ENCODE measurements at places on chromosomes 6 and 20.

- no peak for DNase-seq
Measured at GRCh38 chr6:112877134-112878100, 530.3 kb downstream of the RFPL4B start.

GRCh38 chr6:55868176-55868575 lies 7.2 kb downstream of the BMP5 start:
- DNase-seq: no peak

GRCh38 chr6:1630771-1631217 lies 21.1 kb downstream of the FOXC1 start:
- no peak for DNase-seq

- no peak for DNase-seq
Measured at GRCh38 chr20:46434597-46434996, 28.2 kb upstream of the ELMO2 start.

GRCh38 chr20:19137641-19138040 lies 74.8 kb upstream of the SLC24A3 start:
- no peak for DNase-seq

- DNase-seq: no peak
Measured at GRCh38 chr6:37059344-37060194, 54.1 kb downstream of the FGD2 start.

DNA sequence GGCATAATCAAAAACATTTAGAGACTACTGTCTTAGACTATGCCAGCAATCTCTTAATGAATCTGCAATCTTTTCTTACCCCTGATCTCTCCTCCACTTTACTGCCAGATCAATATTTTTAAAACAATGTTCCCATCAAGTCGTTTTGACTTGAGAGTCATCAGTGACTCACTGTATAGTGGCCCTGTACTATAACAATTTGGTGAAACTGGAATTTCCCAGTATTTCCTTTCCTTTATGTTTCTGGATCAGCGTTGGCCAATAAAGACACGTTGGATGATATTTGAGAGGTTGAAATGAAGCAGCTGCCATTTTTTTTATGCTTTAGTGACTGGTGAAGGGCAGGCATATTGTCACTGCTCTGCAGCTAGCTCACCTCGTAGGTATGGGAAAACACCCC lies 10.1 kb upstream of the SMIM13 start:
- DNase-seq: no peak

DNA sequence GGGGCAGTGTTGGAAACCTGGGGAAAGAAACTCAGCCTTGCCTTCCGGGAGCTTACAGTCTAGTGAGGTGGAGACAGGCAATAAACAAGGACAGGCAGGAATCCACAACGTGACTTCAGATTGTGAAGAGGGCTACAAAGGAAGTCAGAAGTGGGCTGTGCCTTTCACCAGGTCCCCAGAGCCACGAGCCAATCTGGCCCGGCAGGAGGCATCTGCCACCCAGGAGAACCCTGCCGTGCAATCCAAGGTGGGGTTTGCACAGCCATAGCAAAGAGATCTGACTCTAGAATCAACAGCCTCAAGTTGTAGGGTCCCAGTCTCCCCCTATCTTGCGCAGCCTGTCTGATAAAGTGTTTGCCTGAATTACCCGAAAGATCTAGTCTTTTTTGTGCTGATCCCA lies 5.5 kb downstream of the SLC32A1 start:
- no peak for DNase-seq

GRCh38 chr20:2207770-2208097 lies 88.1 kb upstream of the TGM3 start:
- no peak for DNase-seq

DNA sequence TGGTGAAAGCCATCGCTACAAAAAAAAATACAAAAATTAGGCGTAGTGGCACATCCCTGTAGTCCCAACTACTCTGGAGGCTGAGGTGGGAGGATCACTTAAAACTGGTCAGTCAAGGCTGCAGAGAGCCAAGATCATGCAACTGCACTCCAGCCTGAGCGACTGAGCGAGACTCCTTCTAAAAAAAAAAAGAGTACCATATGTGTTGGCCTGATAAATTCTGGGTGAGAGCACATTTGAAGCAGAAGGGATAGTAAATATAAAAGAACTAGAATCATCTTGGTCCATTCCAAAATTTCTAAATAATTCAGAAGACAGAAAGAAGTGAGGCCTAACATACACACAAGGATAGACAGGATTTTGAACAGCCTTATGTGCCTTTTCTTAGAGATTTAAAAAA lies 2.2 kb downstream of the IBTK start:
- DNase-seq: no peak

DNA sequence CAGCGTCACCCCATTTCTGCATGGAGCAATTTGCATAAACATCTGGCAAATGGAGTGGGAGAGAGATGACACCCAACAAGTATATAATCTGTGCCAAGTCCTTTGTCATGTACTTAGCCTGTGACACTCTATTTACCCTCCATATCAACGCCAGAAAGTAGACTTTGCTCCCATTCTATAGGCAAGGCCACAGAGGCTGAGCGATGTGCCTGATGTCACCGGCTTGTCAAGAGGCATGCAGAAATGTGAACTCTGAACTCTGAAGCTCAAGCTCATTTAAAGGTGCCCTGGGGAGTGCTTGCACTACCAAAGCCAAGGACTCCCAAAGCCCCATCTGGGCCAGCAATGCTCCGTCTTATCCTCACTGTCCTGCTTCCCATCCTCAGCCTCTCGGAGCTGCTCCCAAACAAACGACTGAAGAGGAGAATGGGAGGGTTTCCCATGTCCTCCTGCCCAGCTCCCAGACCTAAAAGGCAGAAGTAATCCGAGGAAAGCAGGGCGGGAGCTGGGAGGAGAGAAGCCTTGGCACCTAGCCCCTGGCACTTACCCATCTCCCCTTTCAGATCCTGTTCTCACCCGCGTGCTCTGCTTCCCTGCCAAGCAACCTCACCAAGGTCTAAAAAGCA lies 9.2 kb downstream of the CPNE5 start:
- DNase-seq: no peak

GRCh38 chr6:53673162-53673727 lies 7.7 kb upstream of the KLHL31 start:
- DNase-seq: no peak

- DNase-seq: no peak
Measured at GRCh38 chr6:13065581-13065980, 262.8 kb downstream of the TBC1D7 start.

- DNase-seq: no peak
Measured at GRCh38 chr6:84808491-84809061, 44.2 kb upstream of the TBX18 start.

DNA sequence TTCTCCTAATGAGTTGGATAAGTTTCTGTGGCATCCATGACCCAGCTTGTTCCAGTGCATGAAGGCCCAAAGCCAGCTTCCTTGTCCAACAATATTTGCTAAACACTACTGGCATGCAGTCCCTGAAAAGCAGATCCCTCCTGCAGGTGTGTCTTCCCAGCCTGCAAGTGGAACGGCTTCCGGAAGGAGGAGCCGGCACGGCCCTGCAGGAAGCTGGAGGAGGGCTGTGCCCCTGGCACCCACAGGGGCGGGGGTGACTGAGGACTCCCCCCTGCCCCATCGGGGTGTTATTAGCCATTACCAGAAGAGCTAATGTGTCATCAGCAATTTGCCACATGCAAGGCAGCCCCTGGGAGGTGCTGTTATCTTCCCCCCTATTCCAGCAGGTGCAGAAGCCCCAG lies 27.4 kb downstream of the NPEPL1 start:
- no peak for DNase-seq

DNA sequence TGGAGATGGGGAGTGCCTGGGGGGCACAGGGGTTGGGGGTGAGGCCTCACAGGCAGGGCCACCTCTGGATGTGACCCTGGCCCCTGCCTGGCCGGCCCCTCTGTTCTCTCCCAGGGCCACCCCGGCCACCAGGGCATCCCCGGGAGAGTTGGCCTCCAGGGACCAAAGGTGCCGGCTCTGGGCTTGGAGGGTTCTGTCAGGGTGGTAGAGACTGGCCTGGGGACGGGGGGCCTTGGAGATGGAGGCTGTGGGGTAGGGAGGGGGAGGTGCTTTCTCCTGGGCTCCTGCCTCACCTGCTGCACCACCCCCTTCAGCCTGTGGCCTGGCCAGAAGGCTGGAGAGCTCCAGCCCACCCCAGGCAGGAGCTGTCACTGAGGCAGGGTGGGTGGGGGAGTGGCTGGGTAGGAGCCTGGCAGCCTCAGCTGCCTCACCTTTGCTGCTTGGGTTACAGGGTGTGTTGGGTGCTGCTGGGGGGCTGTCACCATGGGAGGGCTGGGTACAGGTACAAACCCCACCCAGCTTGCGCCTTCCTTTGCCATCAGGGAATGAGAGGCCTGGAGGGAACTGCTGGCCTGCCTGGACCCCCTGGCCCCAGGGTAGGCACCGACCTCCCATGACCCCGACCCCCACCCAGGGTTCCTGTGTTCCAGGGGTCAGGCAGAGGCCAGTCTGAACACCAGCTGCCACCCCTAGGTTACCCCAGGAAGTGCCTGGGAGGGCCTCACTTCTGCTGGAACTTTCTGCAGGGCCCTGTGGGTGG lies 32.7 kb downstream of the COL20A1 start:
- no peak for DNase-seq

GRCh38 chr20:25565578-25566157 lies 19.7 kb downstream of the NINL start:
- DNase-seq: no peak

DNA sequence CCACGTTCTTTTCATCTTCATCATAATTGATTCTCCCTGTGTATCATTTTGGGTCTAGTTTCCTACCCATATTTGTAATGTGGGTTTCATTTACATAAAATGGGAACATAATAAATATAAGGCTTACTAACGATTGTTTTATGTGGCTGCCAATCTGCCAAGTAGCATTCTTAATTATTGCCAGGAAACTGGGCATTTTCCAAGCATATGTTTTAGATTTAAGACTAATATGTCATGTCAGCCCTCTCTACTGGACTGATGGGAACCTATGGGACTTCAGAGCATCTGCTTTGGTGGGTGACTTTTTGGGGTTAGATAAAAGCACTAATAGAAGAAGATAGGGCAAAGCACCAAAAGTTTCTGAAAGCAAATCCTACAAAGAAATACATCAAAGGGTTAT lies 157.5 kb downstream of the TBX18 start:
- no peak for DNase-seq

DNA sequence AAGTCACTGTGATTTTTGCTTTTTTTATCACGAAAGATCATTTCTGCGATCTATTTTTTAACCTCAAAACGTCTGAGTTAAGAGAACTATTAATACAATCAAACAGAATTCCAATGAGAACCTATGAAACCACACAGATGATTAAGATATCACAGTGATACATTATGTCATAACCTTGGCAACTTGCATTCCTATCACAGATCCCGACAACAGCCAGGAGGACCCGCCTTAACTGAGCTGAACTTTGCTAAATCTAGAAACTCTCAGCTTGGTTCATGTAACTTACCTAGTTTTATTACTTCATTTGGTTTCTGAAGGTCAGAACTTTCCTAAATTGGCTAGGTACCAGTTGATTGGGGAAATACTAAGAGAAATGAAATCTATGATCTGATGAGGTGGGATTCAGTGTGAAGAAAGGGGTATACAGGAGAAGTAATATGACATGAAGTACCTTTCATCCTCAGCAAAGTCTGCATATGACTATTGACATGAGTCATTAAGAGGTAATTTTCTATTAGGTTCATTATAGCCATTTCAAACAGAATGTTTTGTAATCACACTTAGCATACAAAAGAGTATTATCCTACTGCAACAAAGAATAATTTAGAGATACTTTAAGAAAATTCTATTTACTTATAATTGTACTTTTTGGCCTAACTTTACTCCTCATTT lies 11.2 kb downstream of the LYRM4 start:
- DNase-seq: no peak

GRCh38 chr6:165986914-165987482 lies 180.7 kb downstream of the TBXT start:
- no peak for DNase-seq

DNA sequence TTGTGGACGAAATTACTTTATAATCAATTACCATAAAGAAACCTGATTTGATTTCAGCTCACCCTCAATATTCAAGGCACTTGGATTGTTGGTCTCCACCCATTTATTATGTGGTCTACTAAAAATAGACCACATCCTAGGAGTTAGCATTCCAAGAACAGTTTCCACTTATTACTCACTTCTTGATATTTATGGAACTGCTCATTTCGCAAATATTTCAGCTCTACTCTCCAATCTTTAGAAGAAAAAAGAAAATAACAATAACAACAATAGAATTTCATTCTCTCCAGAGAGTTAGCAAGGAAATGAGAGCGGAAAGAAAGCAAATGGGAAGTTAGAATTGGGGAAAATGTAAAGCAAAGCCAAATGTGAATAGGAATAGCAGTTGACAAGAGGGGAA lies 26.2 kb upstream of the HDAC2 start:
- no peak for DNase-seq

DNA sequence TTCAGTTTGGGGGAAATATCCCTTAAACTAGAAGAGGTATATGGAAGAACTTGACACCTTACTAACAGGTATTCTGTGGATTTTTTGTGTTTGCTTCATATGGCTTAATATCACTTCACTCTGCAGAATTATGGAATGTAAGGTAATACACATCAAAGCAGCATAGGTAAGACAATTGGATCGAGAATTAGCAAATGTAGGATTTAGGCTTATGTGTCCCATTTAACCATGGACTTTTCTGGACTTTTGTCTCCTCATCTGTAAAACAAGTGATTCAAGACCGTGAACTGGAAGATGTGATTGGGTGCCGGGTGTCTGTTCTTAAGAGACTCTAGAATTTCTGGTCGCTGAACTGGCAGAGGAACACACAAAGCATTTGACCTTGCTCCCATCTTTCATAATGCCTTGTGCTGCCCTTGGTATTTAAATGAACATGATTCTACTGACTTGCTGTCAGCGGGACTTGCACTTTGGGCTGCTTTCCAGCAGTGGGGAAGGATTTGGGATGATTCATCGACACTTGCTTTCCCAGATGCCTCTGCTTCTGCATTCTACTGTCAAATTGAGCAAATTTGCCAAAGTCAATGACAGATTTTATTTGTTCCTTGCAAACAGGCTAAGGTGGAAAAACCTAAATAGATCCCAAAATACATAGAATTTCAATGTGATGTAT lies 199.8 kb downstream of the PLCB1 start:
- DNase-seq: no peak

- DNase-seq: no peak
Measured at GRCh38 chr6:141167945-141168344, 964.8 kb upstream of the GJE1 start.

All from activated CD4-positive, alpha-beta T cell treated with anti-CD3 and anti-CD28 coated beads for 24 hours (primary cell).